Ecto neural progenitor cell (in vitro differentiated cells): ENCODE measurements at places on chromosomes 5 and 9.

DNA sequence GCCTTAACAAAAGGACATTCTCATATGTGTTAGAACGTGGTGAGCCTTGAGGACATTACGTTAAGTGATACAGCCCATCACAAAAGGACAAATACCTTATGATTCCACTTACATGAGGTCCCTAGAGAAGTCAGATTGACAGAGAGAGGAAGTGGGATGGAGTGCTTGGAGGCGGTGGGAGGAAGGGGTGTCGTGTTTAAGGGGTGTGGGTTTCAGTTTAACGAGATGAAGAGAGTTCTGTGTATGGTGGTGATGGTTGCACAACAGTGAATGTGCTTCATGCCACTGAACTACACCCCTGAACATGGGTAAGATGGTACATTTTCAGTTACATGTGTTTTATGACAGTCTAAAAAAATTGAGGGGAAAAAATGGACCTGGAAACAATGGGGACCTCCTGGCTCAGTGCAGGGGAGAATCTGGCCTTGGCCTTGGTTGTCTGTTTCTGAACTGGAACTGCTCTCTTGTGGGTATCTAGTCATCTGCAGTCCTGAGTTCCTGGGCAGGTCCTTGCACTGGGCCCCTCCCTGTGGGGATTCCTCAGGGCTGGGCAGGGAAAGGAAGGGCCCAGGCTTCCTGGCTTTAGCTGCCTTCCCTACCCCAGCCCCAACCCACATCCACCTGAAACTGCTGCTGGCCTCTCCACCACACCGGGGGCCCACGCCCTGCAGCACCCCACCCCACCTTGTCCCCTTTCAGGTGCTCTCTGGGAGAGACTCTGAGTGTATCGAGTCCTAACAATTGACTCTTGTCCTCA lies 17.8 kb downstream of the LRRC8A start:
- no peak for DNase-seq

- no peak for DNase-seq
Observed at GRCh38 chr5:175609526-175609925, 48.3 kb upstream of the HRH2 start.

GRCh38 chr9:18821788-18822187 lies 211.2 kb downstream of the SAXO1 start:
- DNase-seq = no peak

GRCh38 chr5:19771174-19771835 lies 216.7 kb downstream of the CDH18 start:
- DNase-seq = no peak

DNA sequence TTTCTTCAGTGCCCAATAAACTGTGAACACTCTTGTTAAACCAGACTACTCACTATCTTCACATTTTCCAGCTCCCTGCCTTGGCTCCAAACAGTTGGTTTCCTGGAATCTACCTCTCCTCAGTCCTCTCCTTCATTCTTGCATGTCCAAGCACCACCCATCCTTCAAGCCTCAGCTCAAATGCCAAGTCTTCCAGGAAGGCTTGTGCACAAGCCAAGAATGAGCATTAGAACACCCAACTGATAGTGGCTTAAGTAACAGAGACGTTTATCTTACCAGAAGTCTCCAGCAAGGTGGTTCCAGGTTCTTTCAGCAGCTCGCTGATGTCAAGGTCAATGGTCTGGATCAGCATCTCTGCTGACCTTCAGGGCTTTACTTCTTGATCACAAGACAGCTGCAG lies 60.1 kb downstream of the PTPDC1 start:
- no peak for DNase-seq

GRCh38 chr9:12963537-12963936 lies 188.7 kb downstream of the LURAP1L start:
- DNase-seq = no peak

GRCh38 chr9:122951056-122951455 lies 10.2 kb downstream of the RABGAP1 start:
- DNase-seq = no peak

GRCh38 chr9:114674076-114674797 lies 7.8 kb downstream of the TEX48 start:
- DNase-seq = no peak

GRCh38 chr5:67211926-67212325 lies 15.3 kb upstream of the CD180 start:
- DNase-seq = no peak

- no peak for DNase-seq
Observed at GRCh38 chr5:16888694-16889124, 47.4 kb downstream of the MYO10 start.

DNA sequence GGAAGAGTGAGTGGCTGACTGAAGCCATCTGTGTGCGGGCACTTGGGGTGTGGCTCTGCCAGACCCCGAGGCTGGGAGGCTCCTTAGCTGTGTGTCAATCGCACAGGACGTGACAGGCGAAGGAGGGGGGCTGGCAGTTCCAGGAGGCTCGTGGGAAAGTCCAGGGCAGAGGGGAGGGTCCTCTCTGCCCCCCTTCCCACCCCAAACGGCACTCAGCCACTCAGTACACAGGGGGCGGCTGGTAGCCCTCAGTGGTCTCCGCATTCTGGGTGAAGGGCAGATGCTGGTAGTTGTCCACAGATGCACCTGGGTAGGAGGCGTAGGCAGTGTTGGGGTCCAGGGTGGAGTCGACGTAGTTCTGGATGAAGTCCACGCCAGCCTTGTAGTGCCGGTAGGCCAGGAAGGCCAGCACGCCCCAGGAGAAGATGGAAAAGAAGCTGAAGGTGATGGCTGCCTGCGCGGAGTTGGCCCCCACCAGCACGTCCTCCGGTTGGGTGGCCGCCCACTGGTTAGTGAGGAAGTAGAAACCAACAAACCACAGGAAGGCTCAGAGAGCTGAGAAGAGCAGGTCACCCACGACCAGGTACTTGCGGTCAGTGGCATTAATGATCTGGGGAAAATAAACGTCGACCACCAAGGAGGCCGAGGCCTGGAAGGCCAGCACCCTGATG lies 85.4 kb upstream of the CEP78 start:
- DNase-seq = no peak

DNA sequence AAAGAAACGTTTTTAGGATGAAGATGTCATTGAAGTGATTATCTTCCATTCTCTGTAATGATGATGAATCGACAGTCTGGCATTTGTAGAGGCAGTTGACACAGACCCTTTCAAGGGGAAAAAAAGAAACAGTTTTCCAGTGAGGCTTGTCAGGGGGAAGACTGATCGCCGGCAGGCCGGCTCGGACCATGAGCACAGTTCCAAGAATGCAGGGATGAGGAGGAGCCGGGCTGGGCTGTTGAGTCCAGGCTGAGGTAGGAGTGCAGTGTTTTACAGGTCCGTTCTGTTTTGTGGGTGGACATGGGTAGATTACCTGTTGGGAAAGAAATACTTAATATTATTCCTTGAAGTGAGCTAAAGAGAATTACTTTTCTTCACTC lies 194.6 kb downstream of the AOPEP start:
- DNase-seq = no peak

DNA sequence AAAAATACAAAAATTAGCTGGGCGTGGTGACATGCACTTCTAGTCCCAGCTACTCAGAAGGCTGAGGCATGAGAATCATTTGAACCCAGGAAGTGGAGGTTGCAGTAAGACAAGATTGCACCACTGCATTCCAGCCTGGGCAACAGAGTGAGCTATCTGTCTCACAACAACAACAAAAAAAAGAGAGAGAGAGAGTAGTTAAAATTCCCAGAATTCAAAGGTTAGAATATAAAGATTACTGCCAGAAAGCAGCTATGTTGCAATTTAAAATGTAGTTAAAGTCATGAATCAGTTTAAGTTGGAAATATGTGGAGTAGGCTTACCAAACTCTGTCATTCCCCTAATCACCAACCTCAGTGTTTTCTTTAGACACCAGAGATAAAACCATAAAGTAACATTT lies 58.7 kb upstream of the SUSD1 start:
- no peak for DNase-seq

- DNase-seq = no peak
Observed at GRCh38 chr9:77922591-77922990, 109.0 kb downstream of the GNAQ start.

GRCh38 chr9:69599232-69599971 lies 72.8 kb downstream of the APBA1 start:
- no peak for DNase-seq

DNA sequence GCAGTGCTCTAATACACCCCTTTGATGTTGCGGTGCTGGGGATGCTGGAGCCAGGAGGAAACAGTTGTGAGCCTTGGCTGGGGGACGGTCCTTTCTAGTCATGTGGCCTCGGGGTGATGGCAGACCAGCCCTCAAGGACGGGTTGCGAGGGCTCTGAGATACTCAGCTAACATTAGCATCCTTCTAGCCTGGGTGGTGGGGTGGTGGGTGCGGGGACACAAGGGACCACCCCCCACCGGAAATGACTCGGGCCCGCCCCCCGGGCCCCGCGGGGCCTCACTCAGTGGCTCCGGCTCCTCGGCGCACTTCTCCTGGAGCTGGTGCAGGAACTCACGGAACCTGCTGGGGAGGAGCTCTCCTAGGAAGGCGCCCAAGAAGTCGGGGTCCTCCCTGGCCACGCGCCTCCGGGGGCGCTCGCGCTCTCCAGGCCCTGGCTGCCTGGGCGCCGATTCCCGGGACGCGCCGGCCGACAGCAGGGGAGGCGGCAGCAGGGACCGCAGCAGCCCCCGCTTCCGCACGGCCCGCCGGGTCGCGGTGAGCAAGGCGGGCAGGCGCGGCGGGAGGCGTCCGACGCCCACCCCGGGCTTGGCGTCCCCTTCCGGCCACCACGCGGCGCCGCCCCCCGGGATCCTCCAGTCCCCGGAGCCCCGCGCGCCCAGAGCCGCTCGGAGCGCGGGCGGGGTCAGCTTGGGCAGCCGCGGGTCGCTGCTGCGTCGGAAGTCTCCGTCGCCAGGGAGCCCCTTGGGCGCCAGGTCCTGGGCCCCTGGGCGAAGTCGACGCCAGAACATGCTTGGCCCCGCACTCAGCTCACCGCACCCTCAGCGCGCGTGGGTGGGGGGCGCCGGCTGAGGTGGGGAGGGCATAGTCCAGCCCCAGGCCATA lies 873 bp downstream of the C9orf50 start:
- DNase-seq = peak; percentile 76

DNA sequence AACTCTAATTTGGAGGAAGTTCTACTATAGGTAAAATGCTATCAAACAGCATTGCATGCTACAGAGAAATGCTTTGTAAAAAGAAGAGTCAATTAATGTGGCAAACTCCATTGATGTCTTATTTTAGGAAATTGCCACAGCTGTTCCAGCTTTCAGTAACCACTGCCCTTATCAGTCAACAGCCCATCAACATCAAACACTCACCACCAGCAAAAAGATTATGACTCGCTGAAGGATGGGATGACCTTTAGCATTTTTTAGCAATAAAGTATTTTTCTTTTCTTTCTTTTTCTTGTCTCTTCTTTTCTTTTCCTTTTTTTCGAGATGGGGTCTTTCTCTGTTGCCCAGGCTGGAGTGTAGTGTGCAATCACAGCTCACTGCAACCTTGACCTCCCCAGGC lies 26.0 kb downstream of the CRHBP start:
- DNase-seq = no peak

- DNase-seq = no peak
Observed at GRCh38 chr5:158698768-158699284, 400.9 kb downstream of the EBF1 start.

GRCh38 chr5:144458216-144458615 lies 287.5 kb downstream of the KCTD16 start:
- no peak for DNase-seq

- peak; percentile 61 for DNase-seq
Observed at GRCh38 chr5:179265514-179266290, 79.6 kb downstream of the ADAMTS2 start.

GRCh38 chr9:88574953-88575352 lies 40.0 kb downstream of the NXNL2 start:
- DNase-seq = no peak

DNA sequence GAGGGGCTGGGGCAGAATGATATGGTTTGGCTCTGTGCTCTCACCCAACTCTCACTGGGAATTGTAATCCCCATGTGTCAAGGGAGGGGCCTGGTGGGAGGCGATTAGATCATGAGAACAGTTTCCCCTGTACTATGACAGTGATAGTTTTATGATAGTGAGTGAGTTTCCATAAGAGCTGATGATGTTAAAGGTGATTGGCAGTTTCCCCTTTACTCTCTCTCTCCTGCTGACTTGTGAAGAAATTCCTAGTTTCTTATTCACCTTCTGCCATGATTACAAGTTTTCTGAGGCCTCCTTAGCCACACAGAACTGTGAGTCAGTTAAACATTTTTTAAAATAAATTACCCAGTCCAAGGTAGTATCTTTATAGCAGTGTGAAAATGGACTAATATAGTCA lies 120.4 kb upstream of the CDH9 start:
- no peak for DNase-seq

- DNase-seq = peak; percentile 67
Observed at GRCh38 chr5:132655821-132656773, 1.9 kb upstream of the IL13 start.

DNA sequence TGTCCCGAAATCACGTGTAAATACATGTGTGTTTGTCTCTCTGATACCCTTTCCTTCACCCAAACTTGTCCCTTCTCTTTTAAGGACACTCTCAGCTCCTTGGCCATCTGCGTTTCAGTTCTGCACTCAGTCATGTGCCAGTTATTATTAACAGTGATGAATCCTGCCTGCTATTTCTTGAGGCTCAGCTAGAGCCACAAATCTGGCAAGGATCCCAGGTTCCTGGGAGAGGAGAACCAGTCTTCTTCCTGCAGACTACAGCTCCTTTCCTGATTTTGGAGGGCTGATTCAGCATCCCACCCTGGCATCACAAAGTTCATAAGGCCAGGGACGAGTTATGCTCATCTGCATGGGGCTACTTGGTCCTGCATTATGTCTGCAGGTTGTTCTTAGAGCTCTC lies 5.6 kb downstream of the MAMDC2 start:
- DNase-seq = no peak

DNA sequence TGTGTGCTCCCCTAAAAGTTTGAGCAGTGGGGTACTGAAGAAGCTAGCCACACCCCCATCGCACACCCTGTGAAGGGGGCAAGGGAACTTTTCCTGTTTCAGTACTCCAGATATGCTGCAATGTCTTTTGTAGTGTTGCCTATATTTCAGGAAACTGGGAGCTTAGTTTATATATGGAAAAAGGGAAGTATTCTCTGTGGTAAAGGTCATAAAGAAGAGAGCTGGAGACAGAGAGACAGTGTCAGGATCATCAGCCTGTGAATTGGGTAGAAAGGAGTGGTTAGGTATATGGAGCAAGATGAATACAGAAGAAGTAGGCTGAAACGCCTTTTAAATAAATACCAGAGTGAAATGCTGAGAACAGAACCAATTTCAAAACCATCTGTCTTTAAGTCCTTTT lies 82.2 kb upstream of the C9orf72 start:
- no peak for DNase-seq

DNA sequence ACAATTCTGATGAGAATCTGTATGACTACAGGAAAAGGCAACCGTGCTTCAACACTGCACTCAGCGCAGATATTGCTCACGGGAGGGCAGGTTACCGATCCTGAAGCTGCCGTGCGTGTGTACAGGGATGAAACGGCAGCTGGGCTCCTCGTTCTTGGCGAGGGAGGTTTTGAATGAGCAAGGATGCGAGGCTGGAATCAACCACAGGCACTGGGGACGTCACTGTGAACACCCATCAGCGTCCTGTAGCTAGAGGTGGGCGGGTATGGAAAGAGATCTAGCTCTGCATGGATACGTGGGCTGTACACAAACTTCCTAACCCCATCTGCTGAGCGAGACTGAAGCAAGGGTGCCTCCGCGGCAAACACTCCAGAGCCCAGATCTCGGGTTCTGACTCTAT lies 84.3 kb upstream of the COL5A1 start:
- no peak for DNase-seq
